A549 treated with CpdA at 1 μM for 4 hours (cell line): ENCODE measurements at places on chromosomes 4 and X. TPM values are rescaled to one million over a fixed set of nuclear protein-coding genes. Genes with fewer than 3 reads are reported as not detected.

The MED12 gene
- total RNA-seq, result 10.8 to 14.1 TPM (median 11.6 TPM) in 5 replicates

The ZNF280C gene
- total RNA-seq, result 2.5 to 4.9 TPM (median 2.7 TPM) in 5 replicates

The SSX7 gene
- total RNA-seq, result not detected in 5 replicates

The SASH3 gene
- not detected in 5 replicates for total RNA-seq

The ARR3 gene
- not detected in 5 replicates for total RNA-seq

The NAP1L3 gene
- 0.21 to 0.43 TPM (median 0.26 TPM) in 5 replicates for total RNA-seq
